ENCODE measurements at places on chromosomes 2 and 18.

- no peak for DNase-seq
Measured at GRCh38 chr2:164964700-164965099, 9.4 kb upstream of the SLC38A11 start.

DNA sequence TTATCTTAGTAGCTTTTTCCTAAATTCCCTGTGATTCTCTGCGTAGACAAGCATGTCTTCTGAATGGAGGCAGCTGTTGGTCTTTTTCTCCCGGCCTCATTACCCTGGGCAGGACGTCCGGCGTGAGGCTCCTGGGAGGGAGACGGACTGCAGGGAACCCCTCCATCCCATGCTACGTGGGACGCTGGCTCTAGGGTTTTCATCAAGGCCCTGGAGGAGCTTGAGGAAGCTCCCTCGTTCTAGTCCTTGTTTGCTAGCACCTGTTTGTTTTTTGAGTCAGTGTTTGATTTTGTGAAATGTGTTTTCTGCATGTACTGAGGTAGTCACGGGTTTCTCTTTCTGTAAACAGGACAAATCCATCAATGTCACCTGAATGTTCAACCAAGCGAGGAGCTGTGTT is 99.3 kb upstream of the TMEM18 start:
- DNase-seq, result no peak

DNA sequence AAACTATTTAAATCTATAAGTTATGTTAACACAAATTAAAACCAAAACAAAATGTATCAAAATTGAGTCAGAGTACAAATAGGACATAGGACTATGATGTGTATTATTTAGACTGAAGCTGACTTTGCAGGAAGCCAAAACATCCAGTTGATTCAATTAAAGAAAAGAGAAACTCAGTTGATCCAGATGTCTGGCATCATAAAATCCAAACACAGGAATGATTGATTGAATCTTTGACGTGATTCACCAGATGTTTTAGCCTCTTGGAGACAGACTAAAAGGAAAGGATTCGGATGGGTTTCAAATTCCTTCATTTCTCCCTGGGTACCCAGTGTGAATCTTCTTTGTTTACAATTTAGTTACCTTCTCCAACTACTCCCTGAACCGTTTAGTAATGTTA is 272.9 kb downstream of the IRS1 start:
- DNase-seq, result no peak

- peak; percentile 94 for DNase-seq
Measured at GRCh38 chr2:3223080-3223923, 154.3 kb downstream of the EIPR1 start.

GRCh38 chr2:62382757-62383156 is 123.2 kb downstream of the TMEM17 start:
- no peak for DNase-seq

Data from activated effector memory CD4-positive, alpha-beta T cell treated with anti-CD3 and anti-CD28 coated beads, Interleukin-2, amount 50 U/mL, for 16 hours (primary cell).